ENCODE measurements at places on chromosomes 11 and 22.

- DNase-seq, result no peak
Observed at GRCh38 chr11:120128392-120129119, 9.4 kb downstream of the TRIM29 start.

DNA sequence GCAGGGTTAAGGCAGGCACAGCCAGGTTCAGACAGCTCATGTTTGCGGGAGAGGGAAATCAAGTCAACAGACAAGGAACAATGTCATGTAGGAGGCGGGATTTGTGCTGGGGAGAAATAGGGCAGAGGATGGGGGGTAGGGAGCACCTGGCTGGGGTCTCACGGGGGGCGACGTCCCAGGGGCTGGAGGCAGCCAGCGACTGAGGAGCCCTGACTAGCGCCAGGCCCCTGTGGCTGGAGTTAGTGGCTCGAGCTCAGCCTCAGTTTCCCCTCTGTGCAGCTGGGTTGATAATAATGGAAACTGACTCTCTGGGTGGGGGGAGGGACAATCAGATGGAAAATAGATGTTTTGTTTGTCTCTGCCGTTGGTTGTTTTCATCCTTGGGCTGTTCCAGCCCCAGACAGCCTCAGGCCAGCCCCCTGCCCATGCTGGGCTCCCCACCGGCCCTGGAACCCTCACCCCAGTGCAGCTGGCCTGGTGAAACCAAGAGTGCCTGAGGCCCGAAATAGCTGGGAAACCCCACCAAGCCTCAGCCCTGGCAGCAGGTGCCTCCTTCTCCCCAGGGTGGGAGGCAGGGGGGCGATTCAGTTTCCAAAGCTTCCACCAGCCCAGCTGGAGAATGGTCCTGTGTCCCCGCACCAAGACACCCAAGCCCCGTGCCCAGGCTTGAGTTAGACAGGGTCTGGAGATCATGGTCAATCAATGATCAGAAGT is 44.1 kb downstream of the IGLL5 start:
- no peak for DNase-seq

DNA sequence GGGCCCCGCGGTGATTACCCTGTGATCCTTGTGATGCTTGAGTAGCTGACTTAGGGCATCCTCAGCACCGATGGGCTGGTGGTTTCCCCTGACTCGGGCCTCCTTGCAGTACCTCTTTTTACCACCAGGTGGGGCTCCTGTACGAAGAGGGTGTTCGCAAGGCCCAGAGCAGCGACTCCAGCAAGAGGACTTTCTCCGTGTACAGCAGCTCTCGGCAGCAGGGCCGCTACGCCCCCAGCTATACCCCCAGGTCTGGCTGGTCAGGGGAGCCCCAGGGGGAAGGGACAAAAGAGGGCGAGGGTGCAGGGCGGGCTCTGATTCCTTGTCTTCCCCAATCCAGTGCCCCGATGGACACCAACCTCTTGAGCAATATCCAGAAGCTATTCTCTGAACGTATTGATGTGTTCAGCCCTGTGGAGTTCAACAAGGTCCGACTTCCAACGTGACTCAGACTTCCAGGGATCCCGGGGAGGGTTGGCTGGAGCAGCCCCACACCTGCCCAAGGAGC is 1.3 kb upstream of the TM7SF2 start:
- DNase-seq, result peak; percentile 97

DNA sequence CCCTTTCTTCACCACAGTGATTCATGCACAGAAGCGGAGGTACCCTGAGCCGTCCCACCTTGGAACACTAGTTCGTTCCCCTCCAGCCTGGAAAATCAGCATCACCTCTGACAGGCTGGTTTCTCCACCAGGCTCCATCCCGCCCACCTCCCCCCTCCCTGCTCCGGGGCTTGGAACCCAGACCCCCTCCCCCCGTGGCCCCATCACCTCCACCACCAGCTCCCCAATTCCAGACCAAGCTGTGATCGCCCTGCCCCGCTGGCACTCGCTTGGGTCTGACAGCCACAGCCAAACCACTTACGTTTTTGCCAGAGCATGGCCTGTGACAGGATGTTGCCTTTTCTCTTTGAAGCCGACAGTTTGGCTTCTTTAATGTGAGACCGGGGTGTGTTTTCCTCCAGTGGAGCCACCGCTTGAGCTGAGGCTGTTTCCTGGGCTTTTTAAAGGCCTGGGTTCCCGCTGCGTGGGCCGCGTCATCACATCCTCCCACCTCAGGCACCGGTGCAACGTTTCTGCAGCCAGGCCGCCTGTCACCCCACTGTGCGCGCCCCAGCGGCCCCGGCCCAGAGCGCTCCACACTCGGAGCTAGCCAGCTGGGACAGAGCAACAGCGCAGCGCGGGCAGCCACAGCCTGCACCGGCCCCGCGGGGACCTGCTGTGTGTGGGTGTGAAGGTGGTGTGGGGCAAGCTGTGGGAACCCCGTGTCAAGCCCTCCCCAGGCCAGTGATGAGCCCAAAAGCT is at the start of gene POU2AF1:
Gene POU2AF1, minus strand, starts transcription at position 415 of the 741 bp plus-strand sequence. Its CDS starts 98 bp downstream, at position 317.
- no peak for DNase-seq

- DNase-seq, result no peak
Observed at GRCh38 chr11:33390944-33391892, 134.0 kb downstream of the HIPK3 start.

DNA sequence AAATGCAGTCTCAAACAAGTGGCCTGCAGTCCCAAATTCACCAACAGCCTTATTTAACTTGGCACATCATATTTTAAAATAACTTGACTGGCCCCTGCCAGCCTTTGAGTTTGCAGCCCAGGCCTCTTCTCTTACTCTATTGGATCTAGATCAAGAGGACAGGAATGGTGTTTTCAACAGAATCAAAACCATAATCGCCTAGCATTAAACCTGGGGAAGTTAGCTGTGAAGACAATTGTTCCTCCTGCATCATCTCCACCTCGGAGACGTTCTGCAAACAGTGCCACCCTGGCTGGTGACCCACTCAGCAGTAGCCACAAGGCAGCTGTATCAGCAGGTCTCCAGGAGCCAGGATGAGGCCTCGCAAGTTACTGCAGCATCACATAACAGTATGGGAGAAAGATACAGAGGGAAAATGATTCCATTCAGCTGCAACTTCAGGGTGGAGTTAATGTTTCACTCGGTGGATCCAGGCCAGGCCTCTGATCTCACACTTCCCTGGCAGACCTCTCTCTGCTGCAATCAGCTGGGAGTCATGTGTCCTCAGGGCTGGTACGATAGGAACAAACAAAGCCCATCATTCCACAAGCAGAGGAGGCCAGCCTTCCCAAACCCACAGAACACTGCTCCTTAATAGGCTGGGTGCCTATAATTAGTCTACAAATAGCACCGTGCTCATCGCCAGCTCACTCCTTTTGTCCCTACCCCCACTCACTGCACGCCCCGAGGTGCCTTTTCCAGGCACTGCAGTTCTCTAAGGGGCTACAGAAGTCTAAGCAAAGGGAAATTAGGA is 18.6 kb upstream of the SCN2B start:
- DNase-seq, result peak; percentile 75

GRCh38 chr11:64358907-64359711 is at the start of gene RPS6KA4:
Gene RPS6KA4 (plus strand): TSS chr11:64359162. CDS start chr11:64359236, 74 bp downstream.
- peak; percentile 66 for DNase-seq

All from liver (tissue), 10 donors.